ENCODE measurements at places on chromosomes 4 and X.

GRCh38 chrX:18895189-18895951, 88.5 kb downstream of the PHKA2 start:
- DNase-seq = no peak

DNA sequence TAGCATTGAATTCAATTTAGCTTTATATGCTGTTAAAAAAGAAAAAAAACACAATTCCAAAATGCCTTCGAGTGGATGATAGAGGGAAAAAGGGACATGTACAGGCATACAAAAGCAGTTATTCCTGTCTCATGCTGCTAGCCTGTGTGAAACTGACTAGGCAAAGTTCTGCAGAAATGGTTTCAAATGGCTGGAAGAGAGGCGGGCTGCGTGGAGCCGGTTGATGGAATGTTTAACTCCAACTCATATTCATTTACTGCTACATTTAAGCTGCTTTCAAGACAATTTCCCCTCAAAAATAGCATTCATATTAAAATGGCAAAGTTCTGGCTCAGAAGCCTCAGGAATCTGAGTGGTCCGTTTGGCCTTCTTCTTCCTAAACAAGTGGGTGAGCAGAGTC, 143.8 kb upstream of the PPARGC1A start:
- no peak for DNase-seq

- DNase-seq = no peak
Observed at GRCh38 chrX:39174772-39175417, 373.6 kb downstream of the MID1IP1 start.

DNA sequence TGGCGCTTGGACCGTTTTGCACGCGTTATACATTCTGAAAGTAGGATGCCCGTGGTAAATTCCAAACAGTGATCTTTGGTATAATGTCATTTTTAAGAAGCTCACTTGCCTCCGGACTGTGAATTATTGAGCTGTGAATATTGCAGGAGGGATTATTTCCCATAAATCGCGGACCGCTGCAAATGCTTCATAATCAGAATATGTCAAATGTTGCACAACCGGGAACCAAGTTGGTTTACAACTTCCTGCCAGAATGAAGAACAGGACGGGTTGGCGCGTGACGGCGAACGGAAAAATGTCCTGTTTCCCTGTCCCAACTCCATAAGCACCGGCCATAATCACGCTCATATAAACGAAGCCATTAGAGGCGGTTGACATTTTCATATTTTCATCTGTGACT, 67.6 kb downstream of the SHOX start:
- DNase-seq = no peak

- no peak for DNase-seq
Observed at GRCh38 chr4:155582971-155583437, 83.6 kb upstream of the GUCY1A1 start.

DNA sequence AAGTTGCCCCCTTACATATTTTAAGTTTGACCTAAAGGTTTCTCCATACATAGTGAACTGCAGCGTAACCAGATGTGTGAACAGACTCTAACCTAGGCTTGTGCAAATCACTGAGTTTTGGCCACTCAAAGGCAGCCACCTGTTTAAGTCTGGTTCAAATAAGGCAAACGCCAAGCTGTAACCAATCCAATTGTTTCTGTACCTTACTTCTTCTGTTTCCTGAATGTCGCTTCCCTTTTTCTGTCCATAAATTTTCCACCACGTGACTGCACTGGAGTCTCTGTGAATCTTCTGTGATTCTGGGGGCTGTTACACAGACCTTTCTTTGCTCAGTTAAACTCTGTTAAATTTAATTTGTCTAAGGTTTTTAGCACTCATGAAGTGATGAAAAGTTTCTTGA, 618.8 kb downstream of the GLUD2 start:
- DNase-seq = no peak

DNA sequence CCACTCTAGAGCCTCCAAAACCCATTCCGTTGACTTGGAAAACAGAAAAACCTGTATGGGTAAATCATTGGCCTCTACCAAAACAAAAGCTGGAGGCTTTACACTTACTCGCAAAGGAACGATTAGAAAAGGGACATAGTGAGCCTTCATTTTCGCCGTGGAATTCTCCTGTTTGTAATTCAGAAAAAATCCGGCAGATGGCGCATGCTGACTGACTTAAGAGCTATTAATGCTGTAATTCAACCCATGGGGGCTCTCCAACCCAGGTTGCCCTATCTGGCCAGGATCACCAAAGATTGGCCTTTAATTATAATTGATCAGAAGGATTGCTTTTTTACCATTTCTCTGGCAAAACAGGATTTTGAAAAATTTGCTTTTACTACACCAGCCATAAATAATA, 60.8 kb downstream of the ZNF732 start:
- peak; percentile 17 for DNase-seq

DNA sequence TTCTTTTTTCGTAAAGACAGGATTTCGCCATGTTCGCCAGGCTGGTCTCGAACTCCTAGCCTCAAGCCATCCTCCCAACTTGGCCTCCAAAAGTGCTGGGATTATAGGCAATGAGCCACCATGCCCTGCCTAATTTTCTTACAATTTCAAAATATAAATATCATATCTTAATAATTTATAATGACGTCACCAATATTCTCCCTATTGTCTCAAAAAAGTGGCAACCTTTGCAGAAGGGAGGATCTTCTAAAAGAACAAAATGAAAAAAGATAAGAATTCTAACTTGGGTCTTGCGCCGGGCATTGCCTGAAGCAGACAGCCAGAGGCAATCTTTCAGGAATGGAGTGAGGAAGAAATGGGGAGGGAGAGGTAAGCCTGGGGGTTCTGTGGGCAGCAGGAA, 37.9 kb upstream of the WAS start:
- DNase-seq = no peak

GRCh38 chr4:2689114-2689513, 67.0 kb downstream of the TNIP2 start:
- DNase-seq = no peak

DNA sequence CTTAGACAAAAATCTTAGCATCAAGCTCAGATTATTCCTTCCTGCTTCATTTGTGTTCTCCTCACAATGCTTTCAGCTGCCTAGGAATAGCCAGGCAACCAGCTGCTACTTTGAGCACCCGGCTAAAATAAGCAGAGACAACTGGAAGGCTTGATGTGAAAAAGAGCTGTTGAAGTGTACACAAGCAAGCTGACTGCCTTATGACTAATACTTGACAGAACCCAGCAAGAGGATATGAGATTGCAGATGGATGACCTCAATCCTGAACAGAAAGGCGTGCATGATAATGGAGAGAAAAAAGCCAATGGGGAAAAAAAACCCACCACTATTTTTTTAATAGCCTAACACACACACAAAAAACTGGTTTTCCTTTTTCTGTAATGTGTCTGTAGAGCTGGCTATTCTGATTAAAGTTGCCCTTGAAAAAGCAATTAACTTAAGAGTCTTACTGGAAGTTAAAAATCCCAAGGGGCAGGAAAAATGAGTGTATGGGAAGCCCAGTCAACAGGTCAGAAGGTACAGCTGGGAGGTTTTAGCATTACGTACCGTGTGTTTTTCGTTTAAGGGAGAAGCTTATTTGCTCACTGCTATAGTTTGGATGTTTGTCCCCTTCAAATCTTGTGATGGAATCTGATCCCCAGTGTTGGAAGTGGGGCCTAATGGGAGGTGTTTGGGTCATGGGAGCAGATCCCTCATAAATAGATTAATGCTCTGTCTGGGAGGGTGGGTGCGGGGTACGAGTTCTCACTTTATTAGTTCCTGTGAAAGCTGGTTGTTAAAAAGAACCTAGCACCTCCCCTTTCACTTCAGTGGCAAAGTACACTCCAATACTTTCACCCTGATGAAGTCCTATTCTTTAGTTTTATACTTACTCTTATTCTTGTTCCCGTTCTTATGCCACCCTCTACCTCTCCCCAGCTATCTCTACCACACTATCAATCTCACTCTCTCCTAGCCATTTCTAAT, 37.1 kb upstream of the HERC6 start:
- no peak for DNase-seq

DNA sequence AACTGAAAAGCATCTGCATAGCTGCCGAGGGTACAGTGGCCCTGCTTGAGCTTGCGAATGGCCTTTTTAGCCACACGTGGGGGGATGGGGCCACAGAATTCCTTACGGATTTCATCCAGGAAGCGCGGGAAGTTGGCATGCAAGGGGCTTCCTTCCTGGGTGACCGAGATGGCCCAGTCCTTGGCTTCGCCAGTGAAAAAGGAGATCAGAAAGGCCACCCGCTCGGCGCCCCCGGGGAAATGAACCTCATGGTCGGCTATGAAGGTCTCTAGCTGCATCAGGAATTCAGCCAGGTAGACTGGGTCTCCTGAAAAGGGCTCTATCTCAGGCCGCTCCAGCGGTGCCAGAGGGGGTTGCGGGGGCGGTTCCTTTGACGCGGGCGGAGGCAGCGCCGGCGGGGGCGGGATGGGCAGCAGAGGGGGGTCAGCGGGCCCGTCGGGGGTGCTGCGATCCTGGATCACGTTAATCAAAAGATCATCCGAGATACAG, 909 bp downstream of the RTL5 start:
- DNase-seq = no peak

GRCh38 chr4:23728393-23728792, 161.5 kb downstream of the PPARGC1A start:
- DNase-seq = no peak

DNA sequence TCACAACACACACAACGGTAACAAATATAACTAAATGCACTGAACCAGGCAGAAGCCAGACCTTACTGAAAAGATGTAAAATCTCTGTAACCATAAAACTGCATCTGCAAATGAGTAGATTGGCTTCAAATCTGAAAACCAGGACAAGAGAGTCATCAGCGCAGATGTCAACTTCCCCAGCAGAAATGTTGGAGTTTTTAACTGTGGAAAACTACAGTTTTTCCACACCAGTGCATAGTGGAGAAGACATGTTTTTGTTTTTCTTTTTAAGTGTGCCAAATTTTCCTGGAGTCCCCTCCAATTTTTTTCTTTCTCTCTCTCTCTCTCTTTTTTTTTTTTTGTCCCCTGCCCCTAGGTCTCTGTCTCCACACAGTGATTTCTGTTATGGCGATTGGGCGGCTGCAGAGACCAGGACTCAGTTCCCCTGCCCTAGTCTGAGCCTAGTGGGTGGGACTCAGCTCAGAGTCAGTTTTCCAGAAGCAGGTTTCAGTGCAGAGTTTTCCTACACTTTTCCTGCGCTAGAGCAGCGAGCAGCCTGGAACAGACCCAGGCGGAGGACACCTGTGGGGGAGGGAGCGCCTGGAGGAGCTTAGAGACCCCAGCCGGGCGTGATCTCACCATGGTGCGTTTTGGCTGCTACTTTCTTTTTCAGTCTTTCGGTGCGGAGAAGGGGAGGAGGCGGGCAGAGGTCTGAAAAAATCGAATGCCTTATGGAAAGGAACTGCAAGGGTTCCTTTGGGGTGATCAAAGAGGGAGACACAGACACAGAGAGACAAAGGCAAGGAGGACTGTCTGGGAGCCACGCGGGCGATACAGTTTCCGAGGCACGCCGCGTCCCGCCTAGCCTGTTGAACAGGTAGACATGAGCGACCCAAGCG, at the start of gene GUCY1A1:
GUCY1A1 (plus strand) TSS at position 505 of the 878 bp plus-strand sequence. CDS start 30,020 bp downstream, outside the sequence.
- no peak for DNase-seq

DNA sequence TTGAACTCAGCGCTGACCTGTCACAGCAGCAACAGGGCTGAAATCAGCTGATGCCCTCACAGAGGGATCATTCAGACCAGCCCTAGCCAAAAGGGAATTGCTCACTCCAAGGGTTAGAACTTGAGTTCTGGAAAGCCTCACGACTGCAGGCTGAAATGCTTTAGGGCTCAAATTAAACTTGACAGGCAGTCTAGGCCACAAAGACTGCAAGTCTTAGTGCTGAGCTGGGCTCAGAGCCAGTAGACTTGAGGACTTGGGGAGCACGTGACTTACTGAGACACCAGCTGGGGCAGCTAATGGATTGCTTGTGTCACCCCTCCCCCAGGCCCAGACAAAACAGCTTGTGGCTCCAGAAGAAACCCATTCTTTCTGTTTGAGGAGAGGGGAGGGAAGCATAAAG, 119.0 kb upstream of the SLC6A14 start:
- no peak for DNase-seq

GRCh38 chrX:6965729-6966128, 181.8 kb upstream of the STS start:
- no peak for DNase-seq

DNA sequence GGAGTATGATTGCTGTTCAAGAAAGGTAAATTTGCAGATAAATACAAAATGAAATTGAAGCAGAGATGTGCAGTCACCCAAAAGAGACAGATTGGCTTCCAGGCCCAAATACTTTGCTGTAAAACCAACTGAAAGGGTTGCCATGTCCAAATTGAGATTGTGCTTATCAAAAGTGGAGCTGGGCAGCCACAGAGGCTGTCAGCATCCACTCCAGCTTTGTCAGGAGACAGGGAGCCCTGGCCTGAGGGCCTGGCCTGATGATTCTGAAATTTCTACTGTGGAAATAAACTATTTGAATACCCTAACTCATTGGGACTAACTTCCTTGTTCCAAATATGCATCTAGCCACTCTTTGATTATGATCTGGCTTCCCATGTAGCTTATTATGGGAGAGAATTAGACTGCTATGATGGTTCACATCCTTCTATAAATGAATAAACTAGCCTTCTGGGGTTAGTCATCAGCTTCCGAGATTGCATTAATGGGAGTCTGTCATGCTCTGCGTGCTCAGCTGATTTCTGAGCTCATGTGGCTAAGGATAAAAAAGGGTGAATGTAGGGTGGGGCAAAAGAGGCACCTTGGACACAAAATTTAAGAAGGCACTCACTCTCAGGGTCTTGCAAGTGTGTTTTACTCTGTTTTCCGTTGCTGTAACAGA, 48.2 kb downstream of the SLC34A2 start:
- DNase-seq = no peak

DNA sequence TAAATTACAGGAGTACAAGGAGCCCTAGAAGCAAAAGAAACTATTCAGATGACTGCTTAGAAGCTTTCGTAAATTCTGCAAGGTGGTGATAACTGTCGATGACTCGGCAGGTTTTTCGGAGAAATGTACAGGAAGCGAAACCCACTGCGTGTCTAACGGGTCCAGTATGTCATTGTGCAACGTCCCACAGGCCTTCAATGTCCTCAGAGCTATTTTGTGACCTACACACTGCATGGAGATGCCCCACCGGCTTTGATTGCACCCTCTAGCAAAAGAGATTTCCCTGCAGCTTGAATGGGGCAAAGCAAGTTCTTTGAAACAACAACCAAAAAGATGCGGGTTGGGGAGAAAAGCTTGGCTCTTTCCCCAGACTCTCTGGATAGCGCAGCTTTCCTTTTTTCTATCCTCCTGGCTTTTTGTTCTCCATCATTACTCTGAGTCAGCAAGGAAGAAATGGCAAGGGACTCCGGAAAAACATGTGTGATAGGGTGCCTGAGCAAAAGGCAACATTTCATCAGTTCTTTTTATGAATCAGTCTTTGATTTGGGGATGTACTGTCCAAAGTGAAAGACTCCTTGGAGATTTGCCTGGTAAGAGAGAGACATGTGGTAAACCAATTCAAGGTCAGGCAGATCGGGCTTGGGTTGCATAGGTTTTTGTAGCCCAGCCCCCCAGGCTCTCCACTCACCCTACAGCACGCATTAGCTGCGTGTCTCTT, 112.0 kb upstream of the TBL1X start:
- DNase-seq = no peak
